ENCODE measurements at places on chromosomes 7 and 10. TPM values are rescaled to one million over a fixed set of nuclear protein-coding genes. Genes with fewer than 3 reads are reported as not detected.

RPA3 gene
- total RNA-seq, result 233 TPM

CNPY1 gene
- not detected for total RNA-seq

RNF133 gene
- not detected for total RNA-seq

VIPR2 gene
- total RNA-seq, result 0.68 TPM

NPY gene
- total RNA-seq, result not detected

OR2A5 gene
- total RNA-seq, result not detected

SKIDA1 gene
- total RNA-seq, result 0.33 TPM

HKDC1 gene
- 0.23 TPM for total RNA-seq

CYP3A4 gene
- not detected for total RNA-seq

ANKRD7 gene
- 2.0 TPM for total RNA-seq

ZNF239 gene
- 5.7 TPM for total RNA-seq

LRIT1 gene
- total RNA-seq, result not detected

C10orf120 gene
- total RNA-seq, result not detected

TBXAS1 gene
- 14.5 TPM for total RNA-seq

OPN4 gene
- total RNA-seq, result 0.02 TPM

TAS2R5 gene
- total RNA-seq, result not detected

AMPH gene
- 7.3 TPM for total RNA-seq

WDR11 gene
- 27.0 TPM for total RNA-seq

LIPN gene
- total RNA-seq, result not detected

LGI1 gene
- 0.08 TPM for total RNA-seq

TAS2R60 gene
- not detected for total RNA-seq

GHRHR gene
- total RNA-seq, result not detected

FGFBP3 gene
- 0.21 TPM for total RNA-seq

WIPF3 gene
- not detected for total RNA-seq

ITPRID1 gene
- 0.39 TPM for total RNA-seq

HYAL4 gene
- total RNA-seq, result 0.37 TPM

SPDYE1 gene
- not detected for total RNA-seq

IFIT1B gene
- total RNA-seq, result 0.12 TPM

PNLIPRP1 gene
- not detected for total RNA-seq

SPDYE5 gene
- not detected for total RNA-seq

CYP2C19 gene
- total RNA-seq, result not detected
